ENCODE measurements at places on chromosomes 16 and 17. TPM values are rescaled to one million over a fixed set of nuclear protein-coding genes. Genes with fewer than 3 reads are reported as not detected.

The TMIGD1 gene
- not detected for total RNA-seq

The KRT32 gene
- total RNA-seq, result not detected

The SYNGR2 gene
- total RNA-seq, result 43.9 TPM

The HIGD1B gene
- not detected for total RNA-seq

The TP53TG3B gene
- not detected for total RNA-seq

The BRCA1 gene
- total RNA-seq, result 32.3 TPM

The ZNF423 gene
- 54.0 TPM for total RNA-seq

The USH1G gene
- total RNA-seq, result 2.7 TPM

DNA sequence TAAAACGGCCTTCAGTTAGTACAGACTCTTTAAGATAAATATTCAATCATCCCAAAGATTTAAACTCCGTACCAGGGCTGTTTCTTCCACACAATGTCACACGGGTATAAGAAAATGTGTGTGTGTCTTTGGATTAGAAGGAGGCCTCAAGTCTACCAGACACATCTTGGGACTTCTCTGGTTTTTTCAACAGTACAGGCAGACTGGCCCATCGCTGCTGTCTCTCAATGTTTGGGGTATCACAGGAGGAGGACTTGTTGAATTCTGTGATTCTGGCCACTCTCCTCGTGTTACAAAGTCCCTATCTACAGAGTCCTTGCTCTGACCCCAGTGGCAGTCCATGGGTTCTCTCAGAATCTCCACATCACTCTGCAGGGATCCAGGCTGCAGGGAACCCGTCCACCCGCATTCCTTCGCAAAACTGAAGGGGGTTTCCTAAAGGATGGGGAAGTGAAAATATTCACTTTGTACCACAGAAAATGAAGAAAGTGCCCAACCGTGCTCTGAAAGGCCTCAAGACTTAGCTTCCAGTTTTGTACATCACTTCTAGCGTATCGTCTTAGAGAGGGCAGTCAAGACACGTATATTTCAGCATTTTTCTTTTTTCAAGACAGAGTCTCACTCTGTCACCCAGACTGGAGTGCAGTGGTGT lies 373.2 kb downstream of the NPIPA8 start:
- peaks cover 16% of the 10 kb centered on the region for H3K36me3 ChIP-seq
- H3K27ac ChIP-seq, result no peak overlapping the region
- no peaks in the 10 kb centered on the region for H3K27me3 ChIP-seq

- H3K4me3 ChIP-seq, result no peak overlapping the region
- DNase-seq, result no peak
- H3K4me1 ChIP-seq, result no peaks in the 10 kb centered on the region
- peaks cover 14% of the 10 kb centered on the region for H3K36me3 ChIP-seq
These were observed 22.3 kb upstream of the MILR1 start for GRCh38 chr17:64426596-64426995.

DNA sequence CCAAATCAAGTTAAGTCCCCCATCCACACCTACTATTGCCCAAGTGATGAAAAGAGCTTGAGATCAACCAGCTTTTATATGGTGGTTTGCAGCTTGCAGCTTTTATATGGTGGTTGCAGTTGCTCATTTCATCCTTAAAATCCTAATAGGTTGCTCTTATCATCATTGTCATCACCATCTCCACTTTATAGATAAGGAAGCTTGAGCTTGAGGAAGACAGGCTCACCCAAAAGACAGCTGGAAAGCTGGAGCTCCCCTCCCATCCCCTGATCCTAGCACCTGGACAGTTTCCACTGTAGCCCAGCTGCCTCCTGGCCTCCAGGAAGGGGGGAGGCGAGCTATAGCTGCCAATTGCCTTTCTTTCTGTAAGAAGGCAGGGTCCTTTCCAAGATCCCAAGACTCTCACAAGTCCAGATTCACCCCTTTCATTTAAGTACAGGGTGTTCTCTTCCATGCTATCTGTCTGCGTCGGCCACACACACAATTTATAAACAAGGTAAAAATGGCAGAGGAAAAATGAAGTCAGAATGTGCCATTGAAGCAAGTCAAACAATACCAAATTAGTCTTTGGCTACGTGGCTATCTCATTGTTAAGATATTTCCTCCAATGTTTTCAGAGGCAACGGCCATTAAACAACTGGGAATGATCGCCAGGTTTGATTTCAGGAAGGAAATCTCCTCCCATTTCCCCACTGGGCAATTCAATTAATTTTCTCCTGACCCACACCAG lies 63.3 kb downstream of the PECAM1 start:
- no peaks in the 10 kb centered on the region for H3K27me3 ChIP-seq
- no peaks in the 10 kb centered on the region for H3K4me1 ChIP-seq
- no peaks in the 10 kb centered on the region for H3K36me3 ChIP-seq
- no peak overlapping the region for H3K4me3 ChIP-seq

- H3K4me3 ChIP-seq, result no peak overlapping the region
- H3K27me3 ChIP-seq, result no peaks in the 10 kb centered on the region
- DNase-seq, result no peak
- H3K27ac ChIP-seq, result no peak overlapping the region
- no peaks in the 10 kb centered on the region for H3K36me3 ChIP-seq
These were observed 154.5 kb downstream of the BCAS3 start for GRCh38 chr17:60832151-60832585.

GRCh38 chr17:73742948-73743381 lies 98.7 kb upstream of the SDK2 start:
- no peak for DNase-seq
- H3K27me3 ChIP-seq, result no peaks in the 10 kb centered on the region
- H3K4me3 ChIP-seq, result no peak overlapping the region

DNA sequence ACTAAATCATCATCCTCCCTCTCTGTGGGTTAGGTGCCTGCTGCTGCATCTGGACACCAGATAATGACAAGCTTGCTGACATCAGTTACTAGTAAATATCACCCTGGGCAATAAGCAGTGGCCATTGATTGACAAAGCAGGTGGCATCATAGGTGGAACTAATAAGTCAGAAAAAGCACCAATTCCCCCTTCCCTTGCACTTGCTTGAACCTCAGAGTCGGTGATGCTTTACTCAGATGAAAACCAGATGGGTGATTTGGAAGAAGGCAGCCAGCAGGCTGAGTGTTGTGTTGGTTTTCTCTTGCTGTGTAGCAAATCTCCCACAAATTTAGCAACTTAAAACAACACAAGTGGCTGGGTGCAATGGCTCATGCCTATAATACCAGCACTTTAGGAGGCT lies 146.9 kb upstream of the NOL11 start:
- H3K36me3 ChIP-seq, result no peaks in the 10 kb centered on the region
- H3K4me3 ChIP-seq, result no peak overlapping the region
- no peaks in the 10 kb centered on the region for H3K4me1 ChIP-seq
- no peaks in the 10 kb centered on the region for H3K27me3 ChIP-seq

GRCh38 chr17:64964796-64965195 lies 45.5 kb upstream of the LRRC37A3 start:
- H3K36me3 ChIP-seq, result no peaks in the 10 kb centered on the region
- no peak overlapping the region for H3K4me3 ChIP-seq
- no peak for DNase-seq
- no peak overlapping the region for H3K27ac ChIP-seq

GRCh38 chr16:49605536-49606254 lies 232.1 kb downstream of the C16orf78 start:
- H3K4me3 ChIP-seq, result no peak overlapping the region
- no peaks in the 10 kb centered on the region for H3K27me3 ChIP-seq
- H3K4me1 ChIP-seq, result peaks cover 2% of the 10 kb centered on the region

DNA sequence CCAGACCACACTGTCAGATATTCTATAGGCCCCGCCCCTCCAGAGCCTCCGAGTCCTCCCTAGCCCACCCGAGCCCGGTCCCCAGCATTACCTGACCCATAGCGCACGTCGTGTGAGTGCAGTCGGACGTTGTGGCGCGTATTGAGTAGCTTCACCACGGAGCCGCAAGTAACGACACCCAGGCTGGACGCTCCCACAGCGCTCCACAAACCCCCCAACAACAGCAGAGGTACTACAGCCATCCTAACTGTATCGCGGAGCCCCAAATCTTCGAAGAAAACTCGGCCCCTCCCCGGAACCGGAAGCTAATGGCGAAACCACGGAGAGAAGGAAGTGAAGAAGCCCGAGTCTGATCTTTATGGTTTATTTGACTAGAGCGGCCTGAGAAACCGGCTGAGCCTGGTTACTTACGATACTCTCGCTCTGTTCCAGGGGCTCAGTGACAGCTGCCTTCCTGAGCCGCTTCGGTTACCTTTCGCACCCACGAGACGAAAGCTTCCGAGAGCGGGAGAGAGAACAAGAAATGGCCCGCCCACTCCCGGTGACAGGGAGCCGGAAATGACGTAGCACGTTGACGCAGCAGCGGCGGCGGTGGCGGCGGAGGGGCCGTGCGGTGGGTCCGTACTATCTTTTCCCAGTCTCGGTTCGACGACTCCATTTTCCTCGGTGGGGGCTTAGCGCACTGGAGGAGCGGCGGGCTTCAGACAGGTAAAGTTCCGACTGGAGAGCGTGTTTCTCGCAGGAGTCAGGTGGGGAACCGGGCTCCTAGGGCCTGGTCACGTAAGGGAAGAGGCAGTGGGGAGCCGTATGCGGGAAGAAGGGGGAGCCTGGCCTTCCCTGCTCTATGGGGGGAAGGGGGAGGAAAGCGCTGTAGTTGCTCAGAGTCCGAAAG lies at the start of the genes SDF2 and SUPT6H:
Gene SDF2 (minus strand): TSS at position 272 of the 892 bp plus-strand sequence. CDS start 30 bp downstream, at position 242.
Gene SUPT6H (plus strand): TSS at position 571 of the 892 bp plus-strand sequence. CDS start 11,197 bp downstream, outside the sequence.
- H3K4me1 ChIP-seq, result peaks cover 2% of the 10 kb centered on the region
- DNase-seq, result peak; percentile 95
- peak within 1 kb of the TSS; percentile 47 for H3K27ac ChIP-seq
- H3K4me3 ChIP-seq, result peak within 1 kb of the TSS; percentile 100
- H3K27me3 ChIP-seq, result no peaks in the 10 kb centered on the region

GRCh38 chr17:80931421-80932265 lies 60.0 kb upstream of the CHMP6 start:
- H3K4me3 ChIP-seq, result no peak overlapping the region
- DNase-seq, result peak; percentile 73
- H3K27me3 ChIP-seq, result no peaks in the 10 kb centered on the region
- H3K4me1 ChIP-seq, result no peaks in the 10 kb centered on the region
- H3K27ac ChIP-seq, result no peak overlapping the region

- no peaks in the 10 kb centered on the region for H3K27me3 ChIP-seq
- H3K4me3 ChIP-seq, result no peak overlapping the region
- H3K4me1 ChIP-seq, result no peaks in the 10 kb centered on the region
- H3K36me3 ChIP-seq, result no peaks in the 10 kb centered on the region
These were observed 36.3 kb downstream of the DHRS7B start for GRCh38 chr17:21163101-21163500.

DNA sequence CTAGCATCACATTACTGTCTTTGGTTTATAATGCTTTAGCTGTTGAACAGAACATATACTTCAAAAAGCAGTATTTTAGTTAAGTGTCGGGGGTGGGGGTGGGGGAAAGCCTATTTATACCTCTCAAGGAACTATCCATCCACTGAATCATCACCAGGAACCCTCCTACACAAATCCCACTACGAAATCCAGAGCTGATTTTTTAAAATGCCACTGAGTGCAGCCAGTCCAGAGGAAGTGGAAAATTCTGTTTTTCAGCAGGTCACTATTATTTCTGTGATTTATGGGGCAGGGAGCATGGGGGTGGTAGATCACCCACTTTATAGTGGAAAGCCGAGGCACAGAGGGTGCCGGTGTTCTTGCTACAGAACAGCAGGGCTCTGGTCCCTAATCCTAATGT lies 284.1 kb downstream of the SOX9 start:
- peaks cover 29% of the 10 kb centered on the region for H3K27me3 ChIP-seq
- DNase-seq, result no peak
- H3K27ac ChIP-seq, result no peak overlapping the region
- H3K4me1 ChIP-seq, result peaks cover 3% of the 10 kb centered on the region

DNA sequence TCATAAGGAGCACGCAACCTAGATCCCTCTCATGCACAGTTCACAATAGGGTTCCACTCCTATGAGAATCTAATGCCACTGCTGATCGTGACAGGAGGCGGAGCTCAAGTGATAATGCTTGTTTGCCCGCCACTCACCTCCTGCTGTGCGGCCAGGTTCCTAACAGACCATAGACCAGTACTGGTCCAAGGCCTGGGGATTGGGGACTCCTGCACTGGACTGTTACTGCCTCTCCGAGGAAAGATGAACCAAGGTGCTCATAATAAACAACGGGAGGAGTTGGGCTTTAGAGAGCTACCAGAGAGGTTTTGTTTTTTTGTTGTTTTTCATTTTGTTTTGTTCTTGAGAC lies 58.2 kb downstream of the TK2 start:
- no peak overlapping the region for H3K27ac ChIP-seq
- no peaks in the 10 kb centered on the region for H3K27me3 ChIP-seq
- no peak overlapping the region for H3K4me3 ChIP-seq
- peaks cover 17% of the 10 kb centered on the region for H3K36me3 ChIP-seq
- no peaks in the 10 kb centered on the region for H3K4me1 ChIP-seq

GRCh38 chr16:89934611-89935553 lies 11.7 kb downstream of the TUBB3 start:
- H3K4me1 ChIP-seq, result no peaks in the 10 kb centered on the region
- DNase-seq, result no peak
- peaks cover 57% of the 10 kb centered on the region for H3K36me3 ChIP-seq

All from H9 (cell line).